ENCODE measurements at places on chromosomes 13 and 19. TPM values are rescaled to one million over a fixed set of nuclear protein-coding genes. Genes with fewer than 3 reads are reported as not detected.
A peak's percentile ranks its signal among the peaks of the same experiment; 100 is the strongest.

The SYT3 gene
- 2.8 TPM for total RNA-seq

The NLRP11 gene
- total RNA-seq = not detected

DNA sequence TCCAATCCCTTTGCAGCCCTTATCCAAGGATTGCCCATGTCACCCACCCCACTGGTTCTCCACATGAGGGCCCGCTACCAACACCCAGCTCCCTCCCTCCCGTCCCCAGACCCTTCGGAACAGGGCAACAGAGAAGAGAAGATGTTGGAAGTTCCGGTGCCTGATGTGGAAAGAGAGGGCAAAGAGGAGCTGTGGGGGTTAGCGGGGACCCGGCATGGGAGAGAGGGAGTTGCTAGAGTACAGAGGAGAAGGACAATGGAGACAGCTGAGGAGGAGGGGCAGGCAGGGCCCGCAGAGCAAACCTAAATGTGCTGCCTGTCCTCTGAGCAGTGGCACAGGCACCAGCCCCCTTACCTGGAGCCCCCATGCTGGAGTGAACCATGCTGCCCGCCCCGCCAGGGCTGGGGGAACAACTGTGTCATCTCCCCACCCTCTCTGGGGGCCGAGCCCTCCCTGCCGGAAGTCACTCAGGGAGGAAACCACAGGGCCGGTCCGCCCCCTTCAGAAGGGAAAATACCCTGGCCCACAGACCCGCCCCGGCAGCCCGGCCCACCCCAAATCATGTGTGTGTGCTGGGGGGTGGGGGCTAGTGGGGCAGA is at the start of gene POU2F2:
POU2F2 (minus strand) TSS at position 417 of the 599 bp plus-strand sequence; CDS start at position 382, 35 bp downstream.
- no peak within 1 kb of the TSS for H3K27ac ChIP-seq
- no peaks in the 10 kb centered on the region for H3K4me1 ChIP-seq
- H3K27me3 ChIP-seq = no peaks in the 10 kb centered on the region
- peak within 1 kb of the TSS; percentile 80 for H3K4me3 ChIP-seq

- DNase-seq = no peak
- no peak overlapping the region for H3K27ac ChIP-seq
Observed at GRCh38 chr13:110897014-110897413, 17.9 kb downstream of the ANKRD10 start.

The LGALS14 gene
- total RNA-seq = not detected

DNA sequence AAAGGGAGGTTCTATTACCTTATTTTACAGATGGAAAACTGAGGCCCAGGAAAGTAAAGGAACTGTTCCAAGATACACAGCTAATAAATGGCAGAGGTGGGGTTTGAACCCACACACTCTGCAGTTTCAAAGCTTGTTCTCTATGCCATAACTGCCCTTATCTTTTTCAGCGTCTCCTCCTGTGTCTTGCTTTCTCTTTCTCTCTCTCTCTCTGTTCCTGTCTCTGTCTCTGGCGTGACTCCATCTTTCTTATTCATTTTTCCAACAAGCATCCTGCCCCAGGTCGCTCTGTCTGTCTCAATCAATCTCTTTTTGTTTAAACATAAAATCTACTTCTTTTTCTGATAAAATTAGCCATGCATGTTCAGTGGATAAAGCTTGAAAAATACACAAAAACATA is 3.2 kb upstream of the IFNL4 start:
- peaks cover 34% of the 10 kb centered on the region for H3K27me3 ChIP-seq
- no peak for DNase-seq
- H3K27ac ChIP-seq = no peak overlapping the region
- no peaks in the 10 kb centered on the region for H3K36me3 ChIP-seq
- no peak overlapping the region for H3K4me3 ChIP-seq

GRCh38 chr13:76692346-76692745 is 193.9 kb downstream of the KCTD12 start:
- no peaks in the 10 kb centered on the region for H3K27me3 ChIP-seq
- no peak for DNase-seq
- H3K36me3 ChIP-seq = no peaks in the 10 kb centered on the region
- H3K4me1 ChIP-seq = no peaks in the 10 kb centered on the region
- no peak overlapping the region for H3K4me3 ChIP-seq

Data from H9 (cell line).